ENCODE measurements at places on chromosomes 3 and 15. TPM values are rescaled to one million over a fixed set of nuclear protein-coding genes. Genes with fewer than 3 reads are reported as not detected.

ATR gene
- total RNA-seq, result 21.0 TPM

MORC1 gene
- not detected for total RNA-seq

DNA sequence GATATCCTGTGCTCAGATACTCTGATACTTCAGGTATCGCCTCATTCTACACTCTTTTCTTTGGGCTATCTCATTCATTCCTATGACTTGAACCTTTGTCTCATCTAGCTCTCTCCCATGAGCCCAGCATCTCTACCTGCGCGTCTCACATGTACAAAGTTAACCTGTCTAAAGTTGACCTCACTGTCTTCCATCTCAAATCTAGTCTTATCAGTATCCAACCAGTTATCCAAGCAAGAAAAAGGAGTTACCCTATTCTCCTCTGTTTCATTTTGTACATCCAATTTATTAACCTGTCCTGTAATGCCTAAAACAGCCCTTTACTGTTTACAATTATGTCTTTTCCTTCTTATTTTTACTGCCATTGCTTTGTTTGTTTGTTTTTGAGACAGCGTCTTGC is 134.2 kb downstream of the GREM1 start:
- no peak for DNase-seq

DNA sequence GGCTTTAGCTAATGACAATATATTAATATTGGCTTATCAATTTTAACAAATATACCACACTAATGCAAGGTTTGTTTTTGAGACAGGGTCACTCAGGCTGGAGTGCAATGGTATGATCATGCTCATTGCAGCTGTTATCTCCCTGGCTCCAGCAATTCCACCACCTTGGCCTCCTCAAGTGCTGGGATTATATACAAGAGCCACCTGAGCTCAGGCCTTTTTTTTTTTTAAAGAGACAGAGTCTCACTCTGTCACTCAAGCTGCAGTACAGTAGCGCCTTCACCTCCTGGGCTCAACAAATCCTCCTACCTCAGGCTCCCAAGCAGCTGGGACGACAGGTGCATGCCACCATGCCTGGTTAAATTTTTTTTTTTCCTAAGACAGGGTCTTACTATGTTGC is 11.7 kb downstream of the DLG1 start:
- DNase-seq, result no peak

CNTN6 gene
- not detected for total RNA-seq

- DNase-seq, result no peak
Measured at GRCh38 chr15:38048001-38048455, 113.6 kb downstream of the TMCO5A start.

NPAP1 gene
- 0.36 TPM for total RNA-seq

TM4SF18 gene
- total RNA-seq, result 6.4 TPM
